ENCODE measurements at places on chromosomes 12 and 14.

GRCh38 chr14:93759719-93760307 is 28.5 kb downstream of the PRIMA1 start:
- no peak for DNase-seq

DNA sequence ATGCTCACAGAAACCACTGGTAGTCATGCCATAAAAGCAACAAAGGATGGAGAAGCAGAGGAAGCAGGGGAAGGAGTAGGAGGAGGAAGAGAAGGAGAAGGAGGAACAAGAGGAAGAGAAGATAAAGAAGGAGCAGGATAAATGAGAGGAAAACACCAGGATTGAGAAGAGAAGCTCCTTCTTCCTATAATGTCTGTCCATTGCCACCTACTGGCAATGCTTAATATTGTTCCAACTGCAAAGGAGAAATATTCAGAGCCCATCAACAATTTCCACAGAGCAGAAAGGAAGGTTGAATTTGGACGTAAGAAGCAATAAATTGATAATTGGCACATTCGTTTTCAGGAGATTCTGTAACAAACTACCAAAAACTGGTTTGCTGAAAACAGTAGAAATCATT is 898.4 kb downstream of the SLC16A7 start:
- no peak for DNase-seq

DNA sequence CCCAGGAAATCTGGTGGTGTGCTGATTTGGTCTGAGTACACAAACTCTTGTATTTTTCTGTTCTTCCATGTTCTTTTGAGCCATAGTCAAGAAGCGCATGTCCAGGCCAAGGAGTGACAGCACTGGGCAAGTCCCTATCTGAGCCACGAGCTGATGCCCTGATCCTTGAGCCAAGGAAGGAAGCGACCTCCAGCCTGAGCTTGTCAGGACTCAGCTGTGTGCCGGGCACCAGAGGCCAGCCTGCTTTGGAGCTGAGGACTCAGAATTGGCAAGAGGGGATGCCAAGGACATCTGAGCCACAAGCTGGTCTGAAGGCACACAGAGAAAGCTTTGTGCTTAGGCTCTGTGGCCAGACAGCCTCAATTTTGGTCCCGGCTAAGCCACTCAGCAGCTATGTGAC is 52.6 kb downstream of the GALNT16 start:
- DNase-seq, result no peak

DNA sequence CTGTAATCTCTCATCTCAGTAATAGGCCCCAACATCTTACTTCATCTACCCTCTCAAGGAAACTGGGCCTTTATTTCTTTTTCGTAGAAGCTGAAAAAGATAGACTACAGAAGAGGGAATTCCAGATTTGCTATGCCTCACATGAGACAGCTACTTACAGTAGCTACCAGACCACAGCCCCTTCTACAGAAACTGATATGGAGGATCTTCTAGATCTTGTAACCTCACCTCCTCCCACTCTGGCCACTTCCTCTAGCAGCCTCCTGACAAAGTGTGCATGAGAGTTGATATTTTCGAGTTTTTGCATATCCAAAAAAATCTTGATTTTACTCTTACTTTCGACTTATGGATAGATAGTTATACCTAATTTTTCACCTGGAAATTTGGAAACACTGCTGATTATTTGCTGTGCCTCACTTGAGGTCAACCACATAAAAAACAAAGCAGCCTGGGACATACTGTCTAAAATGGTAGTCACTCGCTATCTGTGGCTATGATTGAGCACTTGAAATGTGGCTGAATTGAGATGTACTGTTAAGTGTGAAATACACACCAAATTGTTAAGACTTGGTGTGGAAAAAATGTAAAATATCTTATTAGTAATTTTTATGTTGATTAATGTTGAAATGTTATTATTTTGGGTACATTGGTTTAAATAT is 86.3 kb upstream of the NID2 start:
- no peak for DNase-seq

DNA sequence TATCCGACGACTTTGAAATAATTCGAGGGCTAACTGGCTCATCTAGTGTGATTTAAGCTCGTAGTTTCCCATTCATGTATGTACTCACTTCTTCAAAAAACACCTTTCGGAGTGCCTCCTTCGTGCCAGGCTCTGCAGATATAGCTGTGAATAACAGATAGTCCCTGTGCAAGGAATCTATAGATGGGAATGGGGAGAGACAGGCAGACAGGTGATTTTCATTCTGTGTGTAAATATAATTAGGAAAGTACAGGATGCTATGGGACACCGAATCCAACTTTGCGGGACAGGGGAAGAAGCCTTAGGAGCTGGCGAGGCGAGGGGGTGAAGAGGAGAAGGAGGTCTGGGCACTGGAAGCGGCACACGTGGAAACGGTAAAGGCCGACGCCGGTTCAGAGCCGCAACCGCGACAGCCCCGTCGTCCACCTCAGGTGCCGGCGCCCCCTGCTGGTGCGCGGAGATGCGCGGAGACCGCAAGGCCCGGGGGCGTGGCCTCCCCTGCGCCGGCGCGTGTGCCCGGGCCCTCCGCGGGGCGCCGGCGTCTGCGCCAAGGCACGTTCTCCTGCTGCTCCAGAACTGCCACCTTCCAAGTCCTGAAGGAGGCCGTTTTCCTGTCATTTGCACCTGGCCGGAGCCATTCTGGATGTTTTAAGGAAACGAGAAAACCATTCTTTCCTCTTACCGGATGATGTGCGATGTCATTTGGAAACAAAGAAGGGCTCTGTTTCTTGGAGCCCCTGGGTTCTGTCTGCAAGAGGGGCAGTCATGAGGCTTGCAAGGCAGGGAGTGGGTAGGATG is 18.0 kb upstream of the CACNA1C start:
- peak; percentile 80 for DNase-seq

DNA sequence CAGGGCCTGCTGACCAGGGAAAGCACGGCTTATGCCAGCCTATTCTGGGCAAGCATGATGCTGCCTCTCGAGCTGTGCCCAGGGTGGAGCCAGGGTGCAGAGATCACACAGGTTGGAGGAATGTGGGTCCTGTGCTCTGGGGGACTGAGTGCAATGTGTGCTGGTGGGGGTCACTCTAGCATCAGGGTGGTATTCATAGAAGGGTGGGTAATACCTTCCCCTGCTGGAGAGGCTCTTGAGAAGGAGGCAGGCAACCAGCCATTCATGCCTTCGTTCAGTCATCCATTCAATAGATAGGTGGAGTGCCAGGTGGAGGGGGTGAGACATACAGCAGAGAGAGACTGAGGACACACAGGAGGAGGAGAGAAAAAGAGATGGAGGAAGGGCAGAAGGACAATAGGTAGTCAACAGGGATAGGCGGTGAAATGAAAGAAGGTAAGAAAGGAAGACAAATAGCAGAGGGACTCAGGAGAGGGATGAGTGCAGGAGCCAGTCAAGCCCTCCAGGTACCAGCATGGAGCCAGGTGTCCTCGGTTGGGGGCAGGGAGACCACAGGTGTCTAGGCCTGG is 5.2 kb upstream of the ZNF385A start:
- no peak for DNase-seq

GRCh38 chr12:130031571-130032189 is 127.9 kb upstream of the TMEM132D start:
- peak; percentile 25 for DNase-seq

- no peak for DNase-seq
These were observed 28.5 kb downstream of the JDP2 start for GRCh38 chr14:75456069-75456996.

GRCh38 chr14:104016873-104017650 is 68.4 kb upstream of the ASPG start:
- DNase-seq, result no peak

- DNase-seq, result no peak
These were observed 56.7 kb downstream of the PKP2 start for GRCh38 chr12:32839828-32840227.

DNA sequence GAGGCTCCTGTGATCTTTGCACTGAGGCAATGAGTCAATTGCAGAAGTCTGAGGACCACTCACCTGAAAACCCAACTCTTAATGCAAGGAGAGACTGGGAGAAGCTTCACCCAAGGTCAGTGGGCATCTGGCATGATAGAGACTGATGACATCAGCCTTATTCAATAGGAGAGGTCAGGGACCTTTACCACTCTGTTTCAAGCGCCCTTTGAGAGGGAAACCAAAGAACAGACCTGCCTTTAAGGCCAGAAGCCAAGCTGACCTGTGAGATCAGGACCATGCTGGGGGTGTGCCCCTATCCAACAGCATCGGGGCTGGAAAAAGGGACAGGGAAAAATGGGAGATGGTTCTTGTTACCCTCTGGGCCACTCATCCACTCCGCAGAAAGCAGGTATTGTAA is 83.3 kb upstream of the FOXN3 start:
- DNase-seq, result no peak

DNA sequence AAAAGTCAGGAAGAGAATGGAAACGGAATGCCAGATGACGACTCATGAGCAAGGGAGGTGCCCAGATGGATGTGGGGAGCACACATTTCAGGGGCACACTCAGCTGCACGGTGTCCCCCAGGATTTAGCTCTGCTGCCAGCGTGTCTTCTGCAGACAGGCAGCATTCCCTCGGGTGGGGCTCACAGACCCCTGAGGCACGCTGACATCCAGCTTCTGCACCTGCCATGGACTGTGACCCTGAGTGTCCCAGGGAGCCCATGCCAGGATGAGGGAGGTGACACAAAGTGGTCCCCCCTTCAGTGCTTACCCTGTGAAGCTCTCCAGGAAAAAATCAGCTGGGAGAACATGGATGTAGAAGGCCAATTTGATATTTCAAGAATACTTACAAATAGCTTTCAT is 84.2 kb downstream of the PIWIL1 start:
- no peak for DNase-seq

- DNase-seq, result no peak
These were observed 341.3 kb downstream of the SLC16A7 start for GRCh38 chr12:59937148-59937547.

DNA sequence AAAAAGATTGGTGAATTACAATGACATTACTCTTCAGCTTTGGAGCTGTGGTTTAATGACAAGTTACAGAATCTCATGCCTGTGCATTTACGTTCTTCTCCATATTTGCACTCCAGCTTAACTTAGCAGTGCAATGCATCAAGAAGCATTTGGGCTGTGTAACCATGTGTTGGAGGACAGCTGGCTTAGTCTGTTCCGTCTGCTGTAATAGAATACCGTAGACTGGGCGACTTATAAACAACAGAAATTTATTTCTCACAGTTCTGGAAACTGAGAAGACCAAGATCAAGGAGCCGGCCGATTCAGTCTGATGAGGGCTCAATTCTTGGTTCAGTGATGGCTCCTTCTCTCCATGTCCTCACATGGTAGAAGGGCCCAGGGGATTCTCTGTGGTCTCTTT is 943.5 kb downstream of the BCL11B start:
- DNase-seq, result no peak

- no peak for DNase-seq
These were observed 727.0 kb downstream of the C12orf50 start for GRCh38 chr12:87302126-87302745.

Measured in stimulated activated CD8-positive, alpha-beta memory T cell treated with anti-CD3 and anti-CD28 coated beads, Interleukin-7, amount 100 ng/mL, for 4 hours (primary cell).